ENCODE measurements at places on chromosomes 3 and 15.

- no peak for DNase-seq
Measured at GRCh38 chr15:98729446-98730042, 81.2 kb downstream of the IGF1R start.

DNA sequence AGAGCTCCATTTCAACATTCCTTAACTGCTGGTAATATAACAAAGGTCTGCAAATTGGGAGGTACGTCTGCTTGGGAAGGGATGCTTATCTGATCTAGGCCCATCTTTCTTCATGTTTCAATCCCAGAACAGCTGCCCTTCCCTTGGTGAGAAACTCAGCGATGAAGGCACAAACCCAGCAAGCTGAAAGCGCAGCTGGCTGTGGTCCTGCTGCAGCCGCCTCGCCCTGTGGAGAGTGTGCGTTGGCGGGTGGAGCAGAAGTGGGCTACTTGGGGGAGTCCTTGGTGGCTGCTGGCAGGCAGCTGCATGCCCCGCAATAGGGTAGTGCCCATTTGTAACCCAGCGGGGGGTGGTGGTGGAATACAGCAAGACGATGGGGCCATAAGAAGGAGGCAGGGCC is 160.6 kb upstream of the WNT5A start:
- DNase-seq: no peak

GRCh38 chr3:98545940-98546339 is 14.2 kb downstream of the GPR15 start:
- no peak for DNase-seq

- DNase-seq: no peak
Measured at GRCh38 chr15:89664441-89665350, 9.4 kb upstream of the KIF7 start.

DNA sequence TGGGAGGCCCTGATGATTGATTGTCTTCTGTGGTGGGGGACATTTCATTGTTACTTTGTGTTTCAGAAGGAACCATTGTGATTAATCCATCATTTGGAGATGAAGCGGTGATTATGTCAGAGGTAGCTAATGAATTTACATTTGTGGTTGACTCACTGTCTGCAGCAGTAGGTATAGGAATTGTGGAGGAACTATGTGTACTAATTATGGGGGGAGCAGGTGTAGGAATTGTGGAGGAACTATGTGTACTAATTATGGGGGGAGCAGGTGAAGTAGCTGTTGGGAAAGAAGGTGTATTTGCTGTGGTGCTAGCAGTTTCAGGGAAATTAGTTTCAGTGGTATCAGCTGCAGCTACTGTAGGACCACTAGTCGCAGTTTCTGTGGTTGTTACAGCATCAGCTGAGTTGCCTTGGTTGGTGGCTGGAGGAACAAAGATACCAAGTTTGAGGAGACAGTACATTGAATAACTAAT is 6.9 kb downstream of the MUC13 start:
- no peak for DNase-seq

- no peak for DNase-seq
Measured at GRCh38 chr3:143677430-143677829, 170.8 kb downstream of the SLC9A9 start.

- DNase-seq: no peak
Measured at GRCh38 chr3:104943974-104944373, 422.7 kb upstream of the ALCAM start.

DNA sequence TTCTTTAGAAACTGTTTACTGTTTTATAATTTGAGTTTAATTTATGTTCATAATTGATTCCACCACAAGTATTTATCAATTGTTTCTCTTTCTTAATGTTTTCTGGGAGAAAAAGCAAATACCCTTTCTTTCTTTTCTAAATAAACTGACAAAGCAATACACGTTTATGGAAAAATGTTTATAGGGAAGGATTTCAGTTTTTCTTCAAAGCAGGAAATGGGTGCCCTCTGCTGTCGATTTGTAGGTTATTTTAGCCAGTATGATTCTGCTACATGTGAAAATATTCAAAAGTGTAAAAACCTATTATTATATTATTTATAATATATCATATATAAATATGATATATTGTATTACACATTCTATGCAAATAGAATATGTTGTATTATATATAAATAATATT is 921.0 kb upstream of the ROBO1 start:
- DNase-seq: no peak

GRCh38 chr3:53689681-53690080 is 156.5 kb downstream of the CHDH start:
- no peak for DNase-seq

GRCh38 chr15:76328106-76328696 is 8.4 kb upstream of the ISL2 start:
- DNase-seq: no peak

- DNase-seq: no peak
Measured at GRCh38 chr3:97823046-97824004, 1.5 kb downstream of the CRYBG3 start.

GRCh38 chr3:108067768-108068167 is 23.1 kb downstream of the CD47 start:
- no peak for DNase-seq

DNA sequence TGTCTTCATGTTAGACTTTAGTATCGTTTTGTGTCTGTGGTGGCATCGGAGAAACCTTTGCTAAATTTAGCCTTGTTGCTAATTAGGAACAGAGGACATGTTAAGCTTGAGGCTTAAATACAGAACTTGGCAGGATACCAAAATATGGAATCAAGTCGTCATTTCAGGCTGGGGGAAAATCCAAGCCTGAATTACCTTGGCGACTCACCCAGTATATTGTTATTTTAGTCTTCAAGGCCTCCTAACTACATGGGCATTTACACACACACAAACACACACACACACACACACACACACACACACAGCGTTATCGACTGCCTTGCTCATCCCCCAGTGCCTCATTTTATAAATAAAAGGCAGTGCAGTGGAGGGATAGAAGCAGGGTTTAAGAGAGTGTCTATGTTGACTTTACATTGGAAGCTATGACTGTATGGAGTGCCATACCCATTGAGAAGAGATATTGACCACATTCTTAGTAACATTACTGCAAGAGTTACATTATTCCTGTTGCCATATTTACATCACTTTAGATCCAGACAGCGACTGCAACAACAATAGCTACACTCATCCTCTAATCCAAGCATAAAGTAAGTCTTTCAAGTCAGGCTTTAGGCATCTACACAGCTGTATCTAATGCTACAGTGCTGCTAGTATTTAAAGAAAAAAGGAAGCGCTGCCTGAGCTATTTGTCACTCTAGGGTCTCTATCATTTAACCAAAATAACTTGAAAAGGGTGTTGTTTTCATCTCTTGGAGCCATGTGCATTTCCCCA is 210.8 kb upstream of the SEMA6D start:
- no peak for DNase-seq

DNA sequence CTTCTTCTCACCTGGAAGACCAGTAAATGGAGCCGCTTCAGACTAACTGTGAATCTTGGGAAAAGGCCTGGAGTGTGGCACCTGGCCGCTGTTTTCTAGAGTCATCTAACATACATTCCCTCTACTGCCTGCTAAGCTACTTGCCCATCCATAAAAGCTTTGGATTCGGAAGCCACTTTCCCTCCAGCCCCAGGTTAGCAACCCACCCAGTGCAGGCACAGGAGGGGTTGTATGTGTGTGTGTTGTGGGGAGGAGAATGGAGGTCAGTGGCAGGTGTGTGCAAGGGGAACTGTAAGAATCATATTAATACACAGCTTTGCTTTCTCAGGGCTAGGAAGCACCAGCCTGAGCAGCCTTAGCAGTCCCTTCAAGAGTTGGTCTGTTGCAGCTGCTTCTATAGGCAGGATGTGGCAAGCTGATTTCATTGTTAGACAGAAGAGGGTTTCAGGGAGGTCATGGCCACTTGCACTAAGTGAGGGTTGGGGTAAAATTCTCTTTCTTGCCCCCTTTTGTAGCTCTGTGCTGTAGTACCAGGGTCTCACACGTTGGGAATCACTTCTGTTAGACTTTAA is 8.9 kb downstream of the NSUN3 start:
- no peak for DNase-seq

DNA sequence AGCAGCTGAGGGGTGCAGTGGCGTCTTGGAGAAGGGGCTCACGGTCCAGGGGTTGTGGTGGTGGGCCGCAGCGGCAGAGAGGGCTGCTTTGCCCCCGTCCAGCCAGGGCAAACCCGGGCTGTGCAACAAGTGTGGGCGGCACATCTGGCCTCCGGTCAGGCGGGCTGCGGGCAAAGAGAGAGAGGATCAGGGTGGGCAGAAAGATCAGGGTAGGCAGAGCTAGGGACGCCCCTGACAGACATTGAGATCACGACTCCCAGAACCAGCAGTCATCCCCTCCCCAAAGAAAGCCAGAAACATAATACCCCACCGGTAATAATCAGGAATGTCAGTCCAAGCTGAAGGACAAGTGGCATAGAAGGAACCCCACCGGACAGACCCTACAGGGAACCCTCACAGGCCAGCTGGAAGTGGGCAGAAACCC is 6.8 kb downstream of the GATA2 start:
- no peak for DNase-seq

GRCh38 chr3:50203809-50204803 is 965 bp upstream of the SLC38A3 start:
- no peak for DNase-seq

DNA sequence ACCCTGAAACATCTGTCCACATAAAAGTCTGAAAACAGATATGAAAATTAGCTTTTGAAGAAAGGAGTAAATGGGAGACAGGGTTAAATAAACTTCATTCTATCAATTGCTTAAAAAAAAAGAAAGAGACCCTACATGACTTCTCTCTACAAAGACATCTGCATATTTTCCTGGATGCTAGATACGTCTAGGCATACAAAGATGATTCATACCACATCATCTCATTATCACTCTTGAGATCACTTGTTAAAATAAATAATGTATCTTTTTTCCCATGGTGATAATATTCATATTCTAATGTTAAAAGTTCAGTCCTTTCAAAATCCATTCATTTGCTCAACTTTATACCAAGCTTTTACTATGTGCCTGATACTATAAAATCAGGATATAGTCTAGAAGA is 295.8 kb downstream of the MAGI1 start:
- no peak for DNase-seq

DNA sequence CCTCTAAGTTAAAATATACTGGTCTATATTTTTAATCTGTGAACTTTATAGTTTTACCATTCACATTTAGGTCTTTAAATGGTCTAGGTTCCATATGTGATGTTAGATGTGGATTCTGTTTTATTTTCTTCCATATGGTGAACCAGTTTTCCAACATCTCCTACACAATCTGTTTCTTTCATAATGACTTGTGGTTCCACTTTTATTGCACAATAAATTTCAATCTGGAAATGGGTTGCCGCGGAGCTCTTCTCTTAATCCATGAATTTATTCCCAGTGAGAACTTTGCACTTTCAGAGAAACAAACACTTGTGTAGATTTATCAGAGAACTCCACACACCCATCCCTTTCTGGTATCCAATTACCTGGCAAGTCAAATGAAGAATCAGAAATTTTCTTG is 20.9 kb upstream of the SPPL2A start:
- DNase-seq: no peak

DNA sequence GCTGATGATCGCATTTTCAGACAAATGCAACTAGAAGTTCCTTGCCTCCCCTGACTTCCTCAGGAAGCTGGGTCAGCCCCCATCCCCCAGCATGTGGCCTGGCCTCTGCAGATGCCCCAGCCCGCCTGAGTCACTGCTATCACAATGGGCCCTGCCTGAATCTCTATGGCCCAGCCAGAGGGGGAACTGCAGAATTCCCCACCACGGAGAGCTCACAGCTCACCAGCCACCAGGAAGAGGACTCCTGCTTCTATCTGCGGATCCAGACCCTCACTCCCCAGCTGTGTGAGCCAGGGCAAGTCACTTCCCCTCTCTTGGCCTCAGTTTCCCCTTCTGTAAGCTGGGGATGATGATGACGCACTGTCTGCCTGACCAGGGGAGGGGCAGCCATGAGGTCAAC is 6.9 kb downstream of the PLXND1 start:
- no peak for DNase-seq

DNA sequence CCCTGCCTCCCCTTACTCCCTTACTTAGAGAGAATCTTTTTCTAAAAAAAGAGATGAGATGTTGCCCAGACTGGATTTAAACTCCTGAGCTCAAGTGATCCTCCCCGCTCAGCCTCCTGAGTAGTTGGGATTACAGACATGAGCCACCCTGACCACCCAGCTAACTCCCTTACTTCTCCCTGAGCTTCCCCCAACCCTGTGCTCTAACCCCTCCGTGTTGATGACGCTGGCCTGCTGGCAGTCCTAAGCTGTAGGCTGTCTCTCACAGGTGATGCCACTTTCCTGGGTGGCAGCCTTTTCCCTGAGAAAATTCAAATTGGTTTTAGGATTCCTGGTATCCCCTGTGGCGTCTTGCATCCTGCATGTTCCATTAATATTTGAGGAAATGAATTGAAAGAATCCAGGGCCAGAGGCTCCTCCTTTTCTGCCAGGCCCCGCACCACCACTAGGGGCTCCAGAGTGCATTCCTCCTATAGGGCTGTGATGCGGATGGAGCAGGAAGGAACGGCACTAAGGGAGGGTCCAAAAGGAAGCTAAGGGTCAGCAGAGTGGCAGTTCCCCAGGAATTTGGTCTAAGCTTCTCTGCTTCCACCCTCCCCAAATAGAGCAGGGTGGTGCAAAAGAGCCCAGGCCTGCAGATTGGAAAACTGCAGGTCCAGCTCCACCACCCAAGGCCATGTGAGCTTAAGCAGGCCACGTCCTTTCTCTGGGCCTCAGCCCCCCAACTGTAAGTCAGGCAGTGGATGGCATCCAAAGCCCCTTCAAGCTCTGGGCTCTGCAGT is 101.1 kb downstream of the DAPK2 start:
- peak; percentile 40 for DNase-seq

DNA sequence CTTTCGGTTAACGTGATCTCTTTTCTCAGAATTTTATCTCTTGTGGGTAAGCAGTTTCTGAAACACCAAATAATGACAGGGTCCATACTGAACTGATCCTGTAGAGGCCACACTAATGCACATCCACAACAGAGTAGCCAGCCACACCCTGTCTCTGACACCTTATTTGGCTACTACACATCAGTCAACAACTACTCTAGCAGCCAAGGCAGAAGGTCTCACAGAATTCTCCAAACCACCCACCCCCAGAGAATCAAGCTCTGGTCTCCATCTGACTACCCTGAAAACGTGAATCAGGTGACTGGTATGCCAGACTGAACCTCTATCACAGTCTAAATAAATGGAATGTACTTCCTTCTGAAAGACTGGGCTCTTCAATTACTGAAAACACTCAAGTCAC is 38.0 kb downstream of the EDC3 start:
- DNase-seq: no peak
